Myometrial cell (primary cell): ENCODE measurements at places on chromosomes 12 and 14. TPM values are rescaled to one million over a fixed set of nuclear protein-coding genes. Genes with fewer than 3 reads are reported as not detected.

PRORP gene
- total RNA-seq, result 25.1 and 30.3 TPM in 2 replicates

ISCA2 gene
- total RNA-seq, result 22.0 and 36.0 TPM in 2 replicates

AHNAK2 gene
- 22.5 and 26.1 TPM in 2 replicates for total RNA-seq

PCED1B gene
- 0.29 and 0.89 TPM in 2 replicates for total RNA-seq

SLC2A14 gene
- not detected in 2 replicates for total RNA-seq

SMIM41 gene
- total RNA-seq, result not detected in 2 replicates

PDZRN4 gene
- not detected in 2 replicates for total RNA-seq

YBX3 gene
- 115 and 141 TPM in 2 replicates for total RNA-seq

CCDC175 gene
- total RNA-seq, result not detected in 2 replicates

TBX5 gene
- total RNA-seq, result not detected in 2 replicates

VRTN gene
- total RNA-seq, result not detected in 2 replicates

CLEC9A gene
- not detected in 2 replicates for total RNA-seq

TOMM20L gene
- not detected in 2 replicates for total RNA-seq

B4GALNT3 gene
- total RNA-seq, result not detected in 2 replicates

TARBP2 gene
- 49.3 and 60.5 TPM in 2 replicates for total RNA-seq

RND1 gene
- total RNA-seq, result 0.29 TPM in 1 of 2 replicates, not detected in the other

RNF41 gene
- total RNA-seq, result 102 and 109 TPM in 2 replicates

PRICKLE1 gene
- 13.3 and 17.0 TPM in 2 replicates for total RNA-seq

TAS2R13 gene
- total RNA-seq, result 0.18 TPM in 1 of 2 replicates, not detected in the other

NEDD1 gene
- 17.6 and 30.7 TPM in 2 replicates for total RNA-seq

VWF gene
- 0.29 and 0.35 TPM in 2 replicates for total RNA-seq

CCDC88C gene
- total RNA-seq, result 0.18 and 0.29 TPM in 2 replicates

ZNF705A gene
- total RNA-seq, result not detected in 2 replicates

OR9K2 gene
- total RNA-seq, result not detected in 2 replicates

ZDHHC22 gene
- not detected in 2 replicates for total RNA-seq

EGLN3 gene
- total RNA-seq, result 1.4 TPM in 1 of 2 replicates, not detected in the other

SPTB gene
- total RNA-seq, result under 0.01 TPM in 1 of 2 replicates, not detected in the other

TMEM132D gene
- total RNA-seq, result not detected in 2 replicates

C12orf56 gene
- 1.2 and 5.8 TPM in 2 replicates for total RNA-seq

CELA1 gene
- total RNA-seq, result not detected in 2 replicates

DEPDC4 gene
- 1.2 TPM in 1 of 2 replicates, not detected in the other for total RNA-seq

TMCC3 gene
- total RNA-seq, result 0.86 and 2.3 TPM in 2 replicates

OLR1 gene
- total RNA-seq, result 36.9 and 40.1 TPM in 2 replicates

HHIPL1 gene
- 4.0 and 6.0 TPM in 2 replicates for total RNA-seq

NAA30 gene
- 9.5 and 12.6 TPM in 2 replicates for total RNA-seq
